AG04449 (cell line): ENCODE measurements at places on chromosomes 2 and 18.

GRCh38 chr2:30315391-30316063 lies 84.2 kb downstream of the LBH start:
- DNase-seq: no peak

GRCh38 chr2:204183608-204184007 lies 247.0 kb downstream of the ICOS start:
- no peak for DNase-seq

DNA sequence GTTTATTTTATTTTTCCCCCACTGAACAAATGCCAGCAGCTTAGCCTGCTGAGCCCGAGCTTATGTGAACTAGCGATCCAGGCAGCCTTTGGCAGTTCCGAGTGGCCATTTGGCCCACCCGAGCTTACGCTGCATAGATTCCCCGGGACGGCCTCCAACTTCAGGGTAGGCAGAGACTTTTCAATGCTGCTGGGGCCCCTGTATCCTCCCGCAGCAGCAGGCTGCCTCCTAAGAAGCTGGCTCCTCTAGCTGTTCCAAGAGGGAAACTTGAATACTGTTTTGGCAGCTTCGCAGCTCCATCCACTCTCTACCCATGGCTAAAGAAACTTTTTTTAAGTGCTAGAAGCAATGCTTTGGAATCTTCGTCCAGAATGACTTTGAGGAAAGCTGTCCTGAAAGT lies 295.2 kb downstream of the SS18 start:
- DNase-seq: no peak

GRCh38 chr18:11741505-11742145 lies 52.6 kb downstream of the GNAL start:
- DNase-seq: no peak

- DNase-seq: no peak
Measured at GRCh38 chr2:196511258-196512168, 128.0 kb upstream of the CCDC150 start.

DNA sequence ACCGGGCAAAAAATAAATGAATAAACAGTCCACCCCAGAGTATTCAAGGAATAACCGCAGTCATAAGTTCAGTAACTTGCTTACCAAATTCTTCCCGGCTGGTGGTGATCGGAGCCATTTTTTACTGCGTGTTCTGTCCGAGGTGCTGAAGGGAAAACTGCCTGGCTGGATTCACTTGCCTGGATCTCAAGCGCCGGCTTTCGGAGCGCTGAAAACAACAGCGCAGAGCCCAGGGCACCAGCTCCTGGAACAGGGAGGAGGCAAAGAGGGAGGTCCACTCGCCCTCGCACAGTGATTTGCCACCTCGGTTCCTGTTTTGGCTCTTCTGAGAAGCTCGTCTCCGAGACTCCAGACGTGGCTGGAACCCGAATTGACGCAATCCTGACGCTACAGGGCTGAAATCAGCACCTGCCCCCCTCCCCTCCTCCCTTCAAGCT lies at the start of gene SYT4:
Gene SYT4, minus strand, starts transcription at position 327 of the 437 bp plus-strand sequence. Its CDS starts 209 bp downstream, at position 118.
- no peak for DNase-seq

DNA sequence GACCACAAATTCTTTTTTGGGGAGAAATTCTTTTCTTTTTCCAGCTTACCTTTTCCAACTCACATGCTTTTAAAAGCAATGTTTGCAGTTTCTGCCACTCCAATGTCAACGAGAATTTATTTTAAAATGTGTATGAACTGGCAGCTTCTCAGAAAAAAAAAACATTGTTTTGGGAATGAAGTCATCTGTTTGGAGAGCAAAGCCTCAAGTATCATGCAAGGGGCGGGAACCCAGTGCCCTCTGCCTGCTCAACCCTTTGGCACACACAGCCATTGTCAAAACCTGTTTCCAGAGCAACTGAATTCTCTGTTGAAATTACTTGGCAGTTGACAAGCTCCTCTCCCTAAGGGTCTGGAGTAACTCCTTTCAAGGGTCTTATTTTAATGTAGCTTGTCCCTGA lies 128.5 kb downstream of the QPCT start:
- DNase-seq: no peak

DNA sequence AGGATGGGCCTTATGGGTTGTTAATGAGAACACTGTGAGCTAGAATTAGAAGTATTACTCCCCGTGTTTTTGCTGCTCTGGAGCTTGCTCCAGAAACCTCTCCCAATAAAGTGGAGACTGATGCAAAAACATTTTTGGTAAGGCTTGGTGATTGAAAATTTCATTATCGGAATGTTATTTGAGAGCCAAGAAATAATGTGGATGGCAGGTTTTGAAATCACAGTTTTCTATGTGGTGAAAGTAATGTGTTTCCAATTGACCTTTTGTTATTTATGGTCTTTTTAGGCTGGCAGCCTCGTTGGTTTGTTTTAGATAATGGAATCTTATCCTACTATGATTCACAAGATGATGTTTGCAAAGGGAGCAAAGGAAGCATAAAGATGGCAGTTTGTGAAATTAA lies 5.1 kb downstream of the PLEKHA3 start:
- DNase-seq: no peak

- no peak for DNase-seq
Measured at GRCh38 chr2:172978063-172978383, 97.6 kb upstream of the MAP3K20 start.

DNA sequence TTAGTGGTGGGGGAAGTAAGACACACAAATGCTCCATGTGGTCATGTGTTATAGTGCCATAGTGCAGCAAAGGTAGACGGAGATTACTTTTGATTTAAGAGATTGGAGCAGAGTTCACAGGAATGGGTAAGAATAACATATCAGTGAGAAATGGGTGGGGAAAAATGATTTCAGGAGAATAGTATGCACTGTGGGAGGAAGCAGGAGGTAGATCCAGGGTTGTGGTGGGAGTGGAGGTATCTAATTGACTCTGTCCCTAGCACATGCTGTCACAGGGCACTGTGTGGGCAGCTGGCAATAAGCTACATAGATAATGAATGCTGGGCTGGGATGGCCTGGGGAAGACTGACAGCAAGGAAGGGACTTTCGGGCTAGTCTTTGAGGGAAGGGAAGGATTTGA lies 65.3 kb downstream of the STAT1 start:
- no peak for DNase-seq

DNA sequence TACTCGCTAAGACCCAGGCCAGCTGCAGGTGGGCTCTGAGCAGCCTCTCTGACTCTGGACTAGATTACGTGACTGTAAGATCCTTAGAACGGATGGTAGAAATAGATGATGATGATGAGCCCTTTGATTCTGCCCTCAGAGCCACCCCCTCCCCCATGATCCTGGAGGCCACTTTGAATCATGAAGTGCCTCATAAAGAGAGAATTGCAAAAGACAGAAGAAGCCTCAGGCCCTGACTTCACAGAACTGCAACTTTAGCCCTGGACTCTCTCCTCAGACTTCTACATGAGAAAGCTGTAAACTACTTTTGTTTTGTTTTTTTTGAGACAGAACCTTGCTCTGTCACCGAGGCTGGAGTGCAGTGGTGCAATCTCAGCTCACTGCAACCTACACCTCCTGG lies 15.4 kb upstream of the TET3 start:
- no peak for DNase-seq

GRCh38 chr2:70080610-70081200 lies 6.6 kb upstream of the PCBP1 start:
- no peak for DNase-seq

GRCh38 chr2:239752951-239753350 lies 272.2 kb downstream of the NDUFA10 start:
- DNase-seq: no peak

GRCh38 chr2:207165121-207166038 lies at the start of gene KLF7:
TSS of gene KLF7 (minus strand) at chr2:207165948. CDS start at chr2:207165568, 380 bp downstream.
- DNase-seq: no peak

GRCh38 chr2:19048593-19049266 lies 309.7 kb downstream of the OSR1 start:
- no peak for DNase-seq

DNA sequence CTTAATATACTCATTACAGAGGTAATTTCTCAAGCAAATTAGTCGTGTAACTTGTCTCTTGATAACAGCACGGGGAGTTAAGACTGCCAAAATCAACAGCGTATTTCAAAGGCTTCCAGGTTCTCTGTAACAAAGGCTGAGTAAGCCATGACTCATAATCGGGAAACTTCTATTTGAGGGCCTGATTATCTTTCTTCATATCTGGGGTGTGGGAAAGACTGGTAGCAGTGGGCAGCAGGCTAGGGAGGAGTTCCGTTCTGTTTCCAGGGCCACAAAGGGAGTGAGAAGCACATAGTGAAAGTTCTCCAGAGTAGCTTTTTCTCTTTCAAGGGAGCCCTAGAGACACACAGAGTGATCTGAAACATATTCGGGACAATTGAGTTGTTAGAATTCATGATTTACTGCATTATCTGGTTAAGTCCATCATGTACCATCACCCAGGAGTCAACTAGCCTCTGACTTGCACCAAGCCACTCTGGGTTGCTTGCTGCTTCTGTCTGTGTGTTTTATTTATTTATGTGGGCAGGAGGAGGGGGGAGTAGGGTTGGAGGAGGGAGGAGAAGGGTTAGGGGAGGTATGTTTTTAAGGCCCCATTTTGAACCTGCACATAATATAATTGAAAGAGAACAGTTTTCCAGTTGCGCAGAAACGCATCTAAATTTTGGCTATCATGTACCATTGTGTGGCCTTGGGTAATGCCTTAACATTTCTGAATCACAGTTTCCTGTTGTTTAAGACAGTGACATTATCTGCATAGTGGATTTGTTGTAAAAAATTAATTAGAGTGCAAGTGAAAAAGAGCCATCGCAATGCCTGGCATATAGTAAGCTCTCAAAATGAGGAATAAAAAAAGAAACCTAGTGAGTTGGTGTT lies 80.5 kb upstream of the ITPRID2 start:
- DNase-seq: no peak

- no peak for DNase-seq
Measured at GRCh38 chr18:26493021-26493420, 55.3 kb downstream of the KCTD1 start.

DNA sequence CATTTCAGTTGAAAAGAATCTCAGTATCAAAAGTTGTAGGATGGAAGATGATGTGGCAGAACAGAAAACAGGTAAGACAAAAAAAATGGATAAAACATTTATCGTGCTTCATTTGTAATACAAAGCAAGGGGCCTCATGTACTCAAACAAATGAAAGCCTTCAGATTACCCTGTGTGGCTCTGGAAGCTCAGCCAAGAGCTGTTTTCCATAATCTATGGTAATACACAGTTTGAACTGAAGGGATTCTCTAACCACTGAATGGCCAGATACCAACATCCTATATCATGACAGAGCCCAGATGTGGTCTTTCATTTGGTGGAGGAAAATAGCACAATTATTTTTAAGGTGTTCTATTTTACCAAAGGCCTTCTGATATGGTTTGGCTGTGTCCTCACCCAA lies 272.1 kb upstream of the RND3 start:
- DNase-seq: no peak

DNA sequence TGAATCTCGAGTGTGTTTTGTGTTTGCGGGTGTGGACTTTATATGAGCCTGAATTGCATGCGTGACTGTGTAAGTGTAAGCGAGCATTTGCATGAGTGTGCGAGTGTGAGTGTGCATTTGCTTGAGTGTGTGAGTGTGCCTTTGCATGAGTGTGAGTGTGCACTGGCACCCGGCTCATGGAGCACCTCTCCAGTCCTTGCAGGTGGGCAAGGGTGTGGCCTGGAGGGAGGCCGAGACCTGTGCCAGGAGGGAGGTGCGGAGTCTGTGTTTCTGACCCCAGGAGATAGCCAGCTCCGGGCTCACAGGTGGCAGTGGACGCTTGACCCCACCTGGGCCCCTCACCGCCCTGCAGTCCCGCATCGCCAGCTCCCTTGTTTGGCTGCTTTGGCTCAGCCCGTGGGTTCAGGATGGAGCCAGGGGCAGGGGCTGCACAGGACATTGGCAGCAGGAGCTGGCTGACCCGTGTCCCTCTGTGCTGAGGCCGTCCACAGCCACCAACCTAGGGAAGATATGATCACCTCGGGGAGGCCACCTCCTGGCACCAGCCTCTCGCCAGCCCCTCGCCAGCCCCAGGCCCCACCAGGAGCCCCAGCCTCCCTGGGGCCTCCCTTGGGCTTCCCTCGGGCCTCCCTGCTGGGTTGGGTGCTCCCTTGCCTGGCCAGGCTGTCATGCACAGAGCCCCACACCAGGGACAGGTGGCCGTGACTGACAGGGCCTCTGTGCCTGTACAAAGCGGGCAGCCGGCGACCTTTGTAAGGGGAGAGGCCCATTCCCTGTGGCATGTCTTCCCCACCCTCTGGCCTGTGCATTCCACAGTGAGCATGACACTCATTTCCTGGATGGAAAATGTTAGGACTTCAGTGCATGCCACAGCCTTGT lies 81.6 kb downstream of the PTGR3 start:
- no peak for DNase-seq

GRCh38 chr18:35935805-35936204 lies 36.7 kb upstream of the RMP24 start:
- no peak for DNase-seq

DNA sequence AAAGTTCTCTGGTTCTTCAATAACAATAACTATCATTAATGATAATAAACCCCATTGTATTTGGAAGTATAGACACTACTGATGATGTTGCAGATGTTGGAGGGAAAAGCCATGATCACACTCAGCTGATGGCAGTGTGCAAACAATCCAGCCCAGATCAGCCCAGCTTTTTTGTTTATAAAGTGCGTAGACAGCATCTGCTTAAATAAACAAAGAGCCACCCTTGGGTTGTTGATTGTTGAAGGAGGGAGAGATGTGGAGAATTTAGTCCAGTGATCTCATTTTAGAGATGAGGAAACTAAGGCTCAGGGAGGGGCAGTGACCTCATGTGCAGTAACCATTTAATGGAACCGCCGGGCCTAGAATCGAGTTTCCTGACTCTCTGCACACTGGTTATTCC lies 56.0 kb upstream of the MEX3C start:
- no peak for DNase-seq
